Fibroblast of skin of right biceps (primary cell): ENCODE measurements at places on chromosomes 7 and 10.

DNA sequence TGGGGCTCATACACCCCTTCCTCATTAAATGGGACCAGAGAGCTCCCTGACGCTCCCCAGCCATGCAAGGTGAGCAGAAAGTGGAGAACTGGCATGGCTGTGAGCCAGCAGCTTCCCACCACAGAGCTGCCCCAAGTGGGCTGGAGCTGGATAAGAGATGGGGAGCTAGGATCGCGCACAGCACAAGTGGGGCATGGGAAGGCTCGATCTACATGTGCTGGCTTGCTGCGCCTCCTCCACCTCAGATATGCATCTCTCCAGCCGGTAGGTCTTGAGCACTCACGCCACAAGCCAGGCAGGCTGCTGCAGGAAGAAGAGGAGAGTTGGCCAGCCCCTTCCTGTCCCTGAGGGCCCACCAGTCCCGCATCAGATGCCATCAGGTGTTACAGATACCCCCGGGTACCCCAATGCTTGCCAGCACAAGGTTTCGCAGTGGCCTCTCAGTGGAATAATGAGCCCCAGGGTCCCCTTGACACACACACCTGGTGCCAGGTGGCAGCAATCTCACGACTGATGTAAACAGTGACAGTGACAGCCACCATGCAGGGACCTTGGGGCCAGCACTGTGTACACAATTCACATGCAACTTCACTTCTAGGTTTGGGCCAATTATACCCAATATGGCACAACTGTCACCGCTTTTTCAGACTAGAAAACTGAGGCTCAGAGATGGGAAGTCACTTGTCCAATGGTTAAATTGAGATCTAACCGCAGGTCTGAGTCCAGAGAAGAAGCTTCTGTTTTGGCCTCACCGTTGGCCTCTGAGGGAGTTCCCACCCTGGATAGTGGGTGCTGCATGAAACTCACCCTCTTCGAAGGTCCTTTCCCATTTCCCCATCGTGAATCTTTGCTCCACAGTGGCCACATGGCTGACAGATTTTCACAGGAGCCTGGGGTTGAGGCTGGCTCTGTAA, 79.3 kb downstream of the OAT start:
- DNase-seq, result no peak

GRCh38 chr7:100418930-100419659, 9.4 kb downstream of the ZCWPW1 start:
- DNase-seq, result peak; percentile 50

DNA sequence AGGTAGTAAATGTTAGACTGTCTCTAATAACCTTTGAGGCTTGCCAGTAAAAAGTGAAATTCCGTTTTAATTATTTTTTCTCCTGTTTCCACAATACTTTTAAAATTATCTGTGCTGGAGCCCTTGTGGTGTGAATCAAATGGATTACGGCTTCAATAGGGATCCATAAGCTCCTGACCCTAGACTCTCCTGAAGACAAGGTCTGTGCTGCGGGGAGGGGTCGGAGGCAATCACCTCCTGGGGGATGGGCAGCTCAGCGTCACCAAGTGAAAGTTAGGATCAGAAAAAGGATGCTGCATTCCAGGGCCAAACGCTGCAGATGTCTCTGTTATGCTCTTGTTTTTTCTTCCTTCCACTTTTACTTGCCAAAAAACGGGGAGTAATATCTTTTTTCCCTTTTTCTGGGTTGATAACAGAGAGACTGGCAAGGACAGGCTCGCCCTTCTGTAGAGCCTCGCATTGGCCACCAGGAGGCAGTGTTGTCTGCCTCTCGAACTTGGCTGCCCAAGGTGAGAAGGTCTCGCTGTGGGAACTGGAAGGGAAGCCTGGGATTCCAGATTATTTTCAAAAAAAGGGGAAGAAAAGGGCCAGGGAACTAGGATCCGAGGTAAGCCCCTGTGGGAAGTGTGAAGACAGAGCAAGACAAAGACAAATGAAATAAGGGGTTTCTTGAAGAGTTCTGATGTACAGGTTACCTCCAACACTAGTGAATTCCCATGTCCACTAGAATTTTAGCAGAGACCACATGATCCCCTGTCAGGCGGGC, 621.9 kb downstream of the ACTR3B start:
- no peak for DNase-seq

GRCh38 chr10:80535671-80536360, 1.9 kb upstream of the SH2D4B start:
- peak; percentile 47 for DNase-seq

DNA sequence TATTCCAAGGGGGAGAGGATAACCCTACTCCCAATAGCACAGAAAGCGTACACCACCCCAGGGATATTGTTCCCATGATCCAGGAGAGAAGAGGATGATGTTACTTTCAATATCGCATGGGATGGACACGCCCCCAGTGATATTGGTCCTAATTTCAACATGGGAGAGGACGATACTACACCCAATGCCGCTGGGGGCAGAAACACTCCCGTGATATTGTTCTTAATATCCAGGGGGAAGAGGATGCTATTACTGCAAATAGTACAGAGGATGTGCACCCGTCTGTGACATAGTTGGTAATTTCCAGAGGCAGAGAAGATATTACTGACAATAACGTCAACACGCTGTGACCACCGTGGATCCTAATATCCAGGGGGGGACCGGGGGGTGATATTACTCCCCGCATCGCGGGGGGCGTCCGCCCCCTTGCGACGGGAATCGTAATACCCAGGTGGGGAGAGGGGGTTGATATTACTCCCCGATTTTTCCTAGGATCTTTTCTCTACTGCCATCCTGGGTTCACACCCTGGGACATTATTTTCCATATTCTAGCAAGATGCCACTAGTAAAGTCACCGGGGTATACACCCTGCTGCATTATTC, 16.6 kb downstream of the MEIG1 start:
- DNase-seq, result no peak

- peak; percentile 53 for DNase-seq
These were observed 50.4 kb downstream of the FAM171A1 start for GRCh38 chr10:15320522-15321203.

- no peak for DNase-seq
These were observed 141.7 kb upstream of the TMEM72 start for GRCh38 chr10:44769450-44769849.

DNA sequence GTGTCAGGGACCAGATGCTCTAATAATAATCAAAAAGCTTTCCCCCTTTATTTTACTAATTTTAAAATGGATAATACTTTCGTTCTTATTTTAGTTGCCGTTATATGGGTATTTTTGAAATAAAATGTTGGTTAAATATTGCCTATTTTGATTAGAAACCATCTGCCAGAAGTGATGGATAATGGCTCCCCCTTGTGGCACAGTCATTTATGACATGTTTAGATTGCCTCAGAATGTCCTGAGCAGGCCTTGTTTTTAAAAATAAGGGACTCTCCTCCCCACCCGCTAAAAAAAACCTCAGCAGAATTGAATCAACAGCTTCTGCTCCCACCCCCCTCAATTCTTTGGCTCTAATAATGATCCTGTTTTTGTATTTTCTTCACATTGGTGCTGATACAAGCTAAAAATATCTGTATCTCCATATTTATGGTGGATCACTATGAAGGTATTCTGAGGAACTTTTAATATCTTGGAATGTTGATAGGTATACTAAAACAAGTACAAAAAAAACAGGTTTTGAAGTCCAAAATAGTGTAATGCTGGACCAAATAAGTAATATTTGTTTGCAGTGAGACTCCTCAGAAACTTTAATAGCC, 38.8 kb downstream of the TMEM60 start:
- DNase-seq, result peak; percentile 61

DNA sequence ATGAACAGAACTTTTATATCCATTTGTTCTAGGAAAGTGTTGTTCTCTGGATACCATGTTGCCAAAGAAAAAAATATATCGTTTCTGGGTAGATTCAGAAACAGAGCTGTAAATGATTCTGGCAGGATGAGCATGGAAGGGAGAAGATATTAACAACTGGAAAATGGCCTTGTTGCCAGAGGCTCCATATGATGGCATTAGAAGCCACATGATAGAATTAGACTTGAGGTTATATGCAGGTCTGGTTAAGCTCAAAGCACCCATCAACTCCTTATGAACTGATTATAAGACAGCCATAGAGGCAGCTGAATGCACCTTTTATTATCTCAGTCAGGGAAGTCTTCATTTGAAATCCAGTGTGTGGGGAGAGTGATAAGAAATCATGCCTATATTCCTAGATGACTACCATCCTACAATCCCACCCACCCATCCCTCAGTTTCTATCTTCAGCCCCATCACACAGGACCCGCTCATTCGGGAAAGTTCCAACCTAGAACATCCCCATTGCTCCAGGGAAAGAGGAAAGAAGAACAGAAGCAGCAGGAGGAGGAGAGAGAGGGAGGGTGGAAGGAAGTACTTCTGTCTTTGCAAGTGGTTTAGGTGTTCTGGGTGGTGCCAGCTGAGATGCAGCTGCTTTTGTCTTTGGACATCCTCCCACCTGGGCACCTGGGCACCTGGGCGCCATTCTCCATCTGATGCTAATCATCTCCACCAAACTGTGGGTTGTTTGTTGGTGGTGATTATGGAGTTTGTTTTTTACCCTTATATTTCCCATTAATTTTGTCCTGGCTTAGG, 25.5 kb upstream of the TRIL start:
- DNase-seq, result no peak

DNA sequence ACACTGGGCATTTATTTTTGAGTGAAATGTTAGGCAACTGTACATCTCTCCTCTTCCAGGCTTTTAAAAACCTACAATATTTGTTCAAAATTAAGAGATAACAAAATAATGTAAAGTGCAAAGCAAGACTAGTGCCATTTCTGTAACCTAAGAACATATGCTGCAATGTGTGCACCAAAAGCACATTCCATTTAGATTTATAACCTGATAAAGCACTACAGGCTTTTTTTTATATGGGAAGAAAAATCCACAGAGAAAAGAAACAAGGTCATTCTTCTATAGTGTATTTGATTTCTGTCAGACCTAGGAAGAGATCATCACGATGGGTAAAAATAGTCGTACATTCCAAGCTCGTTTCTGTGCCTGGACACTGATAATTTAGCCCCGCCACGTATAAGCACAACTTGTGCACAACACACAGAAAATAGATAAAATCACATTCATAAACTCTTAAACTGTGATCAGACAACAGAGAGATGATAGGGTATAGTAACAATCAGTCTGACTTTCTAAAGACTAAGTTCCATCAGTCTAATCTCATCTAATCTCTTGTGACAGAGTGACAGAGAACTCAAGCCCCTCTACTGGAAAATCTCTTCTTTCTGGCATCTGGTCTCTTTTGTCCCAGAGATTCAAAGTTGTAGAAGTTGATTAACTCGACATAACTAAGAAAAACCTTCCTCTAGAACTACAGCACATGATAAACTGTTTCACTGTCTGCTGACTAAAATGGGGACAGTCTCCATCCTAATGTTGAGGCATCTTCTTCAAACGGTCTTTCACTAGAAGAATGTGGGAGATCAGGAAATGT, 6.7 kb downstream of the LAMB1 start:
- peak; percentile 78 for DNase-seq

DNA sequence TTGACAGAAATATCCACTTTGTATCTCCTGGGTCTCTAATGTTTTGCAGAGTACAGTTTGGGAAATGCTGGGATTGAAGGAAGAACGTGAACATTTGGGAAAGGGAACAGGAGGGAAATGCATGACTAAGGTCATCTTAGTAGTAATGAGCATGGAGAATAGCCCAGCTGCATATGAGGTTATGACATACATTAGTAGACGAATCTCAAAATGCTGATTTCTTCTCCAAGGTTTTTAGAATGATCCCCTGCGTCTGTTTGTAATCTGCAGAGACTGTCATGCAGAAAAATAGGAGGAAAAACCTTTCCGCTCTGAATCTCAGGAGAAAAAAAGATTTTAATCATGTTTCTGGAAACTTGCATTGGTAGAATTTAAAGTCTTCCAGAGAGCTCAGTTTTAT, 133.6 kb downstream of the PPP1R9A start:
- no peak for DNase-seq

- DNase-seq, result no peak
These were observed 108.7 kb downstream of the DNAJC1 start for GRCh38 chr10:21894648-21895342.

GRCh38 chr10:77371848-77372799, 265.5 kb downstream of the KCNMA1 start:
- no peak for DNase-seq
